Anterior cingulate cortex (tissue), 58 donors: ENCODE measurements at places on chromosomes 4 and X.

GRCh38 chrX:130719413-130719812 lies 183.6 kb downstream of the ENOX2 start:
- no peak for DNase-seq

- no peak for DNase-seq
Measured at GRCh38 chrX:123263270-123263669, 79.2 kb downstream of the GRIA3 start.

DNA sequence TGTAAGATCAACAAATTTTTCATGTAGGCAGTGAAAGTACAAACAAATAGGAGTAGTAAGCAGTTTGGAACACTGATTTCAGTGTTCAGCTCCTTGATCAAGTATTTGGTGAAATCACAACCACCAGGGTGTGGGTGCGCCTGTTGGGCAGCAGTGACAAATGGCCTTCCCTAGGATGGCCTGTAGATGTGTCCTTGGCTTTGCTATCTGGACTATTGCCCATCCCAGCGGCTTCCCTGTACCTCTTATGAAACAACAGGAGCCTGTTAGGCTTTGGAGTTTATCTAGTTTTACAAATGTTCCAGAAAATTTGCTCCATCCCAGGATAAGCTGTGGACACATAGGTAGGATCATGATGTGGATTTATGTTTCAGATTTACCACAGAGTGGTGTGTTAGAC lies 216.8 kb upstream of the FAT1 start:
- no peak for DNase-seq

DNA sequence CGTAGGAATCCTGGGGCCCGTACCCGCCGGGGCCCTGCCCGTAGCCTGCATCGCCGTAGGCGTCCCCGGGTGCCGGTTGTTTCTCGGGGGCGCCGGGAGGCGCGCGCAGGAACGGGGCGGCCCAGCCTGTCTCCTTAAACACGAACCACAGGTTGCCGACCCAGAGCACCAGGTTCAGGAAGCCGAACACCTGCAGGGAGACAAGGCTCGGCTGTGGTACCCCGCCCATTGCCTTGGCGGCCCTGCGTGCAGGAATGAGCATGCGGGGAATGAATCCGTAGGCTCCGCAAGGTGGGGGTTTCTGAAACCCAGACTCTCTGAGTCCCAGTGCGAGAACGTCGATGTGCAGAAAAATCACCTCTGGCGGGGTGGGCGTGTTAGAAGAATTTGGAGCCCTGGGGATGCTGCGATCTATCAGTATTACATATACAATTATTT lies 5.4 kb upstream of the PRICKLE3 start:
- DNase-seq, result no peak
